ENCODE measurements at places on chromosomes 5 and 9. TPM values are rescaled to one million over a fixed set of nuclear protein-coding genes. Genes with fewer than 3 reads are reported as not detected.
A peak's percentile ranks its signal among the peaks of the same experiment; 100 is the strongest.

DNA sequence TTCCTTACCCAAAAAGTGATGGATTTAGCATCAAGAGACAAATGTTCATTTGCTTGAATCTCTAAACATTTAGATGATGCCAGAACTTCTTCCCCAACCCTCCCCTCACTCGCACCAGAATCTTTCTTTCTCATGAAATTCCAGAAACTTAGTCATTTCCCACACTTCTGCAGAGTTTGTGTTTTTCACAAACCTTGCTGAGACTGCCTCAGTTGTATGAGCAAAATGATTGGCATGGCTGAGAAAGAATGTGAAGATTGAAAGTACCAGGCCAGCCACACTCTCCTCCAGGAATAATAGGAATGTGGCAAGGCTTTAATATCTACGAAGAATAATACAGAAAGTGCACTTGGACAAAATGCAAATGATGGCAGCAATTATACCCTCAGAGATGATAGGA, 428.3 kb upstream of the CDH6 start:
- DNase-seq = no peak

RAB3C gene
- total RNA-seq = 0.77 TPM

BRD3 gene
- 83.7 TPM for total RNA-seq

DNA sequence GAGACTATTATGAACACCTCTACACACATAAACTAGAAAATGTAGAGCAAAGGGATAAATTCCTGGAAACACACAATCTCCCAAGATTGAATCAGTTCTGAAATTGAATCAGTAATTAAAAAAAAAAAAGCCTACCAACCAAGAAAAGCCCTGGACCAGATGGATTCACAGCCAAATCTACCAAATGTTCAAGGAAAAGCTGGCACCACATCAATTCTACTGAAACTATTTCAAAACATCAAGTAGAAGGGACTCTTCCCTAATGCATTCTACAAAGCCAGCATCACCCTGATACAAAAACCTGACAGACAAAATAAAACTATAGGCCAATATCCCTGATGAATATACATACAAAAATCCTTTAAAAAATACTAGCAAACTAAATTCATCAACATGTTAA, 25.4 kb upstream of the GRXCR2 start:
- DNase-seq = no peak

DNA sequence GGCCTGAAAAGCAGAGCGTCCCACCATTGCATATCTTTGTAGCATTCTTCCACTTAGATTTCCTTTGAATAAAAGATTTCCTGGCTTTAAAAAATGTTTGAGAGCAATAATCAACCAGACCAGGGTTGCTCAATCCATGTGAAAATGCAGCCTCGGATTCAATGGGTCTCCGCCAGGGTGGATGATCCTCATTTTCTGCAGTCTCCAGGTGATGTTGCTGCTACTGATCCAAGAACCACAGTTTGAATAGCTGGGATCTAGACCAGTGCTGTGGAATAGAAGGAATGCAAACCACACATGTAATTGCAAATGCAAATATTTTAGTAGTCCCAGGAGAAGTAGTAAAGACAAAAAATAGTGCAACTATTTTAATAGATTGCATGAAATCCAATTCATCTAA, 317.6 kb downstream of the IRX1 start:
- no peak for DNase-seq

- DNase-seq = no peak
Measured at GRCh38 chr5:38660194-38660668, 103.8 kb upstream of the LIFR start.

GRCh38 chr5:64331597-64332277, 166.1 kb downstream of the RNF180 start:
- DNase-seq = no peak

DNA sequence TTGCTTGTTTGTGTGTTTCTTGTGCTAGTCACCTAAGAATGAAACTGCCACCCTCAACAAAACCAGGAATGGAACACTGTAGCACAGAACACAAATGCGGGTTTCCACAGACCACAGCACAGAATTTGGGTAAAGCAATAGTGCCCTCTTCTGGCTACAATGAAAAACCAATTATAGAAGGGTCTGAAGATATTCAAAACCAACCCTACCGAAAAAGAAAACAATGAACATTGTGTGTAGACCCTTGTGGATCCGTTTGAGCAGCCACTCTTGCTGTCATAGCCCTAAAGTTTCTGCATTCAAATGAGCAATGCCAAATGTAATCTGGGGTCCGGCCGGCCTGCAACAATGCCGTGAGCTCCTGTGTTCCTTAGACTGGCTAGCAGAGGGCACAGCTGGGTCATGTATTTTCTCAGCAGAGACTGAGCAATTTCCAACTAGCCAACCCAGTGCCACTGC, 8.3 kb upstream of the ENC1 start:
- DNase-seq = no peak

GRCh38 chr9:91034521-91034920, 232.9 kb downstream of the SYK start:
- no peak for DNase-seq

DNA sequence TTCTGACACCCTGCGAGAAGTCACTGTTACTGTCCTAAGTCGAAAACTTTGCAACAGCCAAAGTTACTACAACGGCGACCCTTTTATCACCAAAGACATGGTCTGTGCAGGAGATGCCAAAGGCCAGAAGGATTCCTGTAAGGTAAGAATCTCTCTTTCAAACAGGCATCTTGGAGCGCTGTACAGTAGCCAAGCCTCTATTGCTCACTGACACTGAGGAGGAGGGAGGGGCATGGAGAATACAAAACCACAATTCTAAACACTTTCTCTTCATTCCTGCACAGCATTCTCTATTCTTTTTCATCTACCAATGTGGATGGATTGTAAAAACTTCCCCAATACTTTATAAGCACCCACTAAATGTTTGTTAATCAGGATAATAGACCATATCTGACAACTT, 7.4 kb downstream of the GZMK start:
- DNase-seq = no peak

GRCh38 chr9:79221084-79221483, 350.7 kb upstream of the TLE4 start:
- no peak for DNase-seq

GRCh38 chr5:126143622-126144021, 279.6 kb upstream of the GRAMD2B start:
- no peak for DNase-seq

DNA sequence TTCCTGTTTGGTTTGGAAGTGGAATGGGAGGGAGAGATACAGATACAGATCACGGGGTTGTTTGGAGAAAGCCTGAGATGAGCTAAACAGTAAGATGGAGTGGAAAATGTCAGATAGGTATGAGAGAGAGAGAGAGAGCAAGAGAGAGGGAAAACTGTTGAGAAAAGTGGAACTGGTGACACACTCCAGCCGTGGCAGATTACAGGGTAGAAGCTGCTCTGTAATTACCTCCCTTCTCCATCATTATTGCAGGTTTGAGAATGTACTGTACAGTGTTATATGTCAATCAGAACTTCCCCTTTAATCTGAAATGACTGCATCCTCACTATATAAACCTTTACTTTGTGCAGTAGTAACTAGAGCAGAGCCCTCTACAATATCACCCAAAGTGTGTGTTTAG, 74.5 kb upstream of the WWC1 start:
- DNase-seq = no peak

OR13J1 gene
- not detected for total RNA-seq

DNA sequence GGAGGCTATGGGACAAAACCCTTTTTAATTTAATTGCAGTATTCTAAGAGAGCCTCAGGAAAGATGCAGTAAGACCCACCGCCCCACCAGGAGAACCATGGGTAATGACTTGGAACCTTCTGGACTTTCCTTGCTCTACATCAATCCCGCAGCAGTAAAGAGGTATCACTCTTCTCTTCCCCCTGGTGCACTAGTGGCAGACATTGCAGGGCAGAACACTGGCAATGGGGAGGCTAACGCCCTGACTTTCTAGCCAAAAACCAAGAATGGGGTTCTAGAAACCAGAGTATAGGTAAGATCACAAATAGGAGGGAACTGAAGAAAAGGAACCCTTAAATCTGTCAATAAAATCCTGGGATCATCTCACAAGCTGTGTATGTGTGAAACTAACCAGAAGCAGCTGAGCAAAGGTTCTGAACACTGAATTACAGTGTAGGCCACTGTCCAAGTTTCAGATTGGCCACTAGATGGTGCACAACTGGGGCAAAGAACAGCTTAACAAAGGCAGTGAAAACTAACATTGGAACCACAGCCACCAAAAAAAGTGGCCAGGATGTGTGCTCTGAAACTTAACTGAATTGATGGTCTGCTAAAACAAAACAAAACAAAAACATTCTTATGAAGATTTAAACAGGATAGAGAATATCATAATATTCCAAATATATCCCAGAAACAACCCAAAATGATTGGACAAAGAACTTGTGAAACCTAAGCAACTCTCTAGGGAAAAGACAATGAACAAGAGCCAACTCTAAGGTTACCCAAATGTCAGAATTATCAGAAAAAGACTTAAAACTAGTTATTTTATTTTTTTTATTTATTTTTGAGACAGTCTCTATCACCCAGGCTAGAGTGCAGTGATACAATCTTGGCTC, 6.6 kb upstream of the FAM151B start:
- no peak for DNase-seq

GRCh38 chr5:126488443-126489065, 65.3 kb downstream of the GRAMD2B start:
- no peak for DNase-seq

LCN15 gene
- total RNA-seq = 1.9 TPM

DNA sequence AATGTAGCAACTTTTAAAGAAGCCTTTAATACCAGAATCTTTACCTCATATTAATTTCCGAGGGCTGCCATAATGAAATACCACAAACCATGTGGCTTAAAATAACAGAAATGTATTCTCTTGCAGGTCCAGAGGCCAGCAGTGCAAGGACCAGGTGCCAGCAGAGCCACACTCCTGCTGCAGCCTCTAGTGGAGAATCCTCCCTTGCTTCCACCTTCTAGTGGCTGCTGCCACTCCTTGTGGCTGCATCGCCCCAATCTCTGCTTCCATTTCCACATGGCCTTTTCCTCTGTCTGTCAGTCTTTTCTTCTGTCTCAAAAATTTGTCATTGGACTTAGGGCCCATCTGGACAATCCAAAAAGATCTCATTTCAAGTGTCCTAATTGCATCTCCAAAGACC, 401.5 kb downstream of the EFNA5 start:
- DNase-seq = no peak

PCDHGA8 gene
- 2.7 TPM for total RNA-seq

UHRF2 gene
- 61.2 TPM for total RNA-seq

- DNase-seq = no peak
Measured at GRCh38 chr5:12780536-12780935, 876.3 kb upstream of the CTNND2 start.

GRCh38 chr9:123686131-123686828, 243.6 kb downstream of the DENND1A start:
- no peak for DNase-seq

DNA sequence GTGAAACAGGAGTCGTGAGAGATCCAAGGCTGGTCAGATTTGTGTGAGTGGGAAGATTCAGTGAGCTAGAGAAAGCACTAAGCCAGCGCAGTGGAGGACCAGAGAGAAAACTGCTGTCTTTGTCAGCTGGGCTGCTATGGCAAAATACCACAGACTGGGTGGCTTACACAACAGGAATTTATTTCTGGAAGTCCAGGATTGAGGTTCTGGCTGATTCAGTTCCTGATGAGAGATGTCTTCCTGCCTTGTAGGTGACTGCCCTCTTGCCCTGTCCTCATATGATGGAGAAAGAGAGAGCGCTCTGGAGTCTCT, 24.2 kb upstream of the ANKRD33B start:
- no peak for DNase-seq

GRCh38 chr5:79001471-79001870, 16.4 kb upstream of the ARSB start:
- DNase-seq = no peak

BASP1 gene
- total RNA-seq = 140 TPM

CRHBP gene
- 5.3 TPM for total RNA-seq

SLC46A2 gene
- not detected for total RNA-seq

DNA sequence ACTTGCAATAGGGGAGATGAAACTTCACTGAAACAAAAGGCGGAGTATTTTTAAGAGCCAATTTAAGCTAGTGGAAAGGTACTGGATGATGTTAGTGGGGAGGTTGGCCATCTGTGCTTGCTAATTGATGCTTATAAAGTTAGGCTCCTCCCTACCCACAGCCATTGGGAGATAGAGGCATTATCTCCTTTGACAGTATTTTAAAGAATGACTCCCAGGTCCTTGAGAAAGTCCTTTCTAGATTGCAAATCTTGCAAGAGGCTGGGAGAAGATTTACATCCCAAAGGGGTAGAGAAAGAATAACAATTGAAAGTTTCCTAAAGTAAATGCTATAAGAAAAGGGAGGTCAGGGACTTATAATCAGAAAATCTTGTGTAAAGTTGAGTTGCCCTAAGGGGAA, 282.6 kb downstream of the BRINP1 start:
- DNase-seq = no peak

DNA sequence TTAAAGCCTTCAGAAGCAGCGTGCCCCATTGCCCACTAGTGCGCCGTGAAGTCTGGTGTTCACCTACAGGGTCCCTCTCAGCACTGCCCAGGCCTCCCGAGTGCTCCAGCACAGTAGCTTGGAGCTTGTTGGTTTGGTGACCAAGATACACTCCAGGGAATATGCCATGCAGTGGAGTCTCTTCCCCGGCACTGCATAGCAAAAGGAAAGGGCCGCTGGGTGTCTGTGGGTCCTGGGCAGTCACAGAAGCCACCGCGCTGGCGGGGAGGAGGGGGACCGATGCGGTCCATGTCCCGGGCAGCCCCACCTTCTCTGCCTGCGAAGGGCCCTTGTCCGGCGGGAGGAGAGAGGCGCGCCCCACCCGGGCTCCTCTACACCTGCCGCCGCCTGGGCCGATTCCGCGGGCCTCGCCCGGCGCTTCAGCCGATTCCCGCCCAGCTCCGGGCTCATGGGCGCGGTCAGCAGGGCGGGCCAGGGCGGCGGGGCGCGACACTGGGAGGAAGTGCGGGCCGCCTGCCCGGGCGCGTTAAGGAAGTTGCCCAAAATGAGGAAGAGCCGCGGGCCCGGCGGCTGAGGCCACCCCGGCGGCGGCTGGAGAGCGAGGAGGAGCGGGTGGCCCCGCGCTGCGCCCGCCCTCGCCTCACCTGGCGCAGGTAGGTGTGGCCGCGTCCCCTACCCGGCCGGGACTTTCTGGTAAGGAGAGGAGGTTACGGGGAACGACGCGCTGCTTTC, at the start of gene SYK:
TSS of gene SYK (plus strand) at position 579 of the 732 bp plus-strand sequence. CDS start 42,080 bp downstream, outside the sequence.
- DNase-seq = peak; percentile 46

HDAC3 gene
- 108 TPM for total RNA-seq

GRCh38 chr5:96124589-96124988, 162.9 kb upstream of the ELL2 start:
- DNase-seq = no peak

MRPS2 gene
- total RNA-seq = 46.0 TPM

GRCh38 chr9:135222881-135223760, 135.7 kb downstream of the OLFM1 start:
- DNase-seq = no peak

LHFPL2 gene
- 42.1 TPM for total RNA-seq

PCDHB11 gene
- total RNA-seq = 6.4 TPM

DNA sequence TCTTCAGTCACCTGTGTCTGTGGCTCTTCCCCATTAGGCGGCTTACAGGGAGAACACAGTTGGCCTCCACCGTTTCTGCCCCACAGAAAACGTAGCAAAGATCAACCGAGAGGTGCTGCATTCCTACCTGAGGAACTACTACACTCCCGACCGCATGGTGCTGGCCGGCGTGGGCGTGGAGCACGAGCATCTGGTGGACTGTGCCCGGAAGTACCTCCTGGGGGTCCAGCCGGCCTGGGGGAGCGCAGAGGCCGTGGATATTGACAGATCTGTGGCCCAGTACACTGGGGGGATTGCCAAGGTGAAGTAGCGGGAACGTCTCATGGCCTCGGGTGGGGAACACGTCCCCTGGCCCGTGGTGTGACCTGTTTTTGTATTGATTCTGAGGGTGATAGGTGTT, 6.5 kb downstream of the PMPCA start:
- DNase-seq = no peak
